ENCODE measurements at places on chromosomes 1 and 21. TPM values are rescaled to one million over a fixed set of nuclear protein-coding genes. Genes with fewer than 3 reads are reported as not detected.

The TLCD4 gene
- 15.6 TPM for total RNA-seq

The CNKSR1 gene
- total RNA-seq = 47.7 TPM

GRCh38 chr1:90799326-90799725, 82.2 kb upstream of the BARHL2 start:
- H3K27ac ChIP-seq = no peak overlapping the region
- no peaks in the 10 kb centered on the region for H3K27me3 ChIP-seq
- H3K4me3 ChIP-seq = no peak overlapping the region
- H3K36me3 ChIP-seq = no peaks in the 10 kb centered on the region

- H3K27ac ChIP-seq = no peak overlapping the region
- H3K4me1 ChIP-seq = no peaks in the 10 kb centered on the region
- no peak overlapping the region for H3K4me3 ChIP-seq
- DNase-seq = no peak
- no peaks in the 10 kb centered on the region for H3K27me3 ChIP-seq
Measured at GRCh38 chr1:248786156-248786555, 30.6 kb upstream of the LYPD8 start.

Data from body of pancreas (tissue), 4 donors.